ENCODE measurements at places on chromosomes 16 and 17.

DNA sequence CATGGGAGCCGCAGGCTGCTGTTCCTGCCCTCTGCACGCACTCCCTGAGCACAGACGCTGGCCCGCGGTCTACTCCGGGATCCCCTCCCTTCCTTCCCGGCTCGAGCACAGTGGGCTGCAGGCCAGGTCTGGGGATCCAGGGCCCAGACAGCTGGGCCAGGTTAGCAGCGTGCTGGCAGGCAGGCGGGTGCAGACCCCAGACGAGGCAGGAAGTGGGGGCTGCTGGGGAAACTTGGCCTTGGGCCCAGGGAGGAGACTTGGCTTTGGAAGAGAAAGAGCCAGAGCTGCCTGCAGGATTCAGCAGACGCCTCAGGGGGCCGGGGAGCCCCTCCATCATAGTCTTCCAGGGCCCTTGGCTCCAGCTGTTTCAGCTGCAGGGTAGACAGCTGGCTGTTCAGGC is 30.2 kb upstream of the ABCC3 start:
- no peak for DNase-seq

DNA sequence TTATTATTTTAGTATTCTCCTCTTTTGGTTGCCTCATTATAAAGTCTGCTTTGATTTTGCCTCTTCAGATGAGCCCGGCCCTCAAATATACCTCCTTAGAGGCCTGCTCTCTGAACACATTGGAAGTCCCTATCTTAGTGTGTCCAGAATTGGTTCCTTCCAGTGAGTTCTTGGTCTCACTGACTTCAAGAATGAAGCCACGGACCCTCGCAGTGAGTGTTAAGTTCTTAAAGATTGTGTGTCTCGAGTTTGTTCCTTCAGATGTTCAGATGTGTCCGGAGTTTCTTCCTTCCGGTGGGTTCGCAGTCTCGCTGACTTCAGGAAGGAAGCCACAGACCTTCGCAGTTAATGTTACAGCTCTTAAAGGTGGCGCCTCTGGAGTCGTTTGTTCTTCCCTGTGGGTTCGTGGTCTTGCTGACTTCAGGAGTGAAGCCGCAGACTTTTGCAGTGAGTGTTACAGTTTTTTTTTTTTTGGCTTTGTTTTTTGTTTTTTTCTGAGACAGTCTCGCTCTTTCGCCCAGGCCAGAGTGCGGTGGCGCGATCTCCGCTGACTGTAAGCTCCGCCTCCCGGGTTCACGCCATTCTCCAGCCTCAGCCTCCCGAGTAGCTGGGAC is 45.8 kb upstream of the NOS2 start:
- DNase-seq: no peak

DNA sequence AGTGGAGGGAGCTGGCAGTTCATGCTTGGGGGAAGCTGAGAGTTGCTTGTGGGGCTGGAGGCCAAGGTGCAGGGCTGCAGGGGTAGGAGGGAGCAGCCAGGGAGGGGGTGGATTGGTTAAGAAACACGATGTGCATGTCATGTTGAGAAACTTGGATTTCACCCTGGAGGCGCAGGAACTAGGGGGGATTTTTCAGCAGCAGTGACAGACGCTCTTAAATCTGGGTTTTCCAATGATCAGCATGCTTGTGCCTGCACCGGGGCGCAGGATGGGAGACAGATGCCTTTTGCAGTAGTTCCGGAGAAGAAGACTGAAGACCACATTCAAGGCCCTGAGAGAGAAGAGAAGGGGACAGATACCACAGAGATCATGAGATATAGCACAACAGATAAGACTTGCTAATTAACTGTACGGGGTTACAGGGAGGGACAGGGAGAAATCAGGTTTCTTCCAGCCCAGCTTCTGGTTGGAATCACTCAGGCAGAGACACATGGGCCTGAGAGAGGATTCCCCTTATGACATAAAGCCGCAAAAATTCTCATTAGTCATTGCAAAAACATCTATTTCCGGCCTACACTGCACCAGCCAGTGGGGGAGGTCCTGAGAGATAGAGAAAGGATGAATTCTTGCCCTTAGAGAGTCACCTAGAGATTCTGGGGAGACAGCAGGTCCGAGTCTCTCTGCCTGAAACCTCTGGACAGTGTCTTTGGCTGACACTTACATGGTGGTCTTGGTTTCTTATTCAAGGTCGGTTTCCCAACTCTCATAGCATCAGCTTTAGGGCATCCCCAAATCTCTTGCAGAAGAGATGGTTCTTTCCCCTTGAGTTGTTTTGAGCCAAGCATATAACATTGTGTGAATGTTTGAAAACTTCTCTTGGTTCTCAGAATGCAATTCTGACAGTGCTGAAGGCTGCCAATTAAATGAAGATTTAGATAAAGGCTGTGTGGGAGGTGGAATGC is 27.1 kb downstream of the CDH13 start:
- peak; percentile 80 for DNase-seq

GRCh38 chr16:69555437-69555836 is 10.3 kb upstream of the NFAT5 start:
- DNase-seq: no peak

DNA sequence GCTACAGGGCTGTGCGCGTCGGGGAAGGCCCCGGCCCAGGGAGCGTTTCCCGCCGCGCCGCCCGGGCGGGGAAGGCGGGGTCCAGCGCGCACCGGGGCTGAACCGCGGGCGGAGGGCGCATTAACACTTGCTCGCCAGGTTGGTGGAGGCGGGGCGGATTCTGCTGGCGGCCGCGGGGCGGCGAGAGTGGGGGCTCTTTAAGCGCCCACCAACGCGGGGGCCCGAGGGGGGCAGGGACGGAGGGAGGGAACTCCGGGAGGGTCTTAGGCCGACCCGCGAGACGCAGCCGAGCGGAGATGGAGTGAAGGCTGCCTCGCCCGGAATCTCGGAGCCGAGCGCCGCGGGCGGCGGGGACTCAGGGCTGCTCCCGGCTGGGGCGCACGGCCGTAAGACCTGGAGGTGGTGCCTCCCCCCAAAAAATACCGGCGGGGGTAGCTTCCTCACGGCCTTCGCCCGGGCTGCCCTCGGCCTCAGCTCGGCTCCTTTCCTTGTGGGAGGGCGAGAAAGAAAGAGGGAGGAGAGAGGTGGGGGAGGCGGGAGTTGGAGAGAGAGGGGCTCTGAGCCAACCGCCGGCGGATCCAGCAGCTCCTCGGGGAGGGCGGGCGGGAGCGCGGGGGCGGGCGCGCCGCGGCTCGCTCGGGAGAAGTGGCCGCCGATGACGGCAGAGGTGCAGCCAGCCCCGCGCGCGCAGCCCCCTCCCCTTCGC is 415 bp upstream of the FOXF1 start:
- DNase-seq: no peak
